ENCODE measurements at places on chromosomes 1 and 21.

GRCh38 chr1:160125746-160126145, 10.2 kb downstream of the ATP1A2 start:
- DNase-seq: no peak

DNA sequence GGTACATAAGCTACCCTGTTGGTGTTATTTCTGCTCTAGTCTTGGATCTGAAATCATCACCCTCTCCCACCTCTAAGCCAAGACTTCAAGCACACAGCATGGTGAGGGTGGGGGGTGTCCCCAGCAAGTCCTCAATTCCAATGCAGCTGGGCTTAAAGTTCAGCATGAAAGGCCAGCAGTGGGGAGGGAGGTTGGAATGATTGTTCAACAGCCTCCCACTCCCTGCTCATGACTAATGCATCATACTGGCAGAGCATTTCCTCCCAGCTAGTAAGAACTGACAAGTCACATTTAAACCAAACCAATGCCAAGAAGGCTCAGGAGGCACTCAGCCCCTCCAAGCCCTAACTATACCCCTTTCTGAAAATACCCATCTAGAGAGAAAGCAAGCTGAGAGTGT, 50.1 kb downstream of the TIAM1 start:
- DNase-seq: peak; percentile 49

DNA sequence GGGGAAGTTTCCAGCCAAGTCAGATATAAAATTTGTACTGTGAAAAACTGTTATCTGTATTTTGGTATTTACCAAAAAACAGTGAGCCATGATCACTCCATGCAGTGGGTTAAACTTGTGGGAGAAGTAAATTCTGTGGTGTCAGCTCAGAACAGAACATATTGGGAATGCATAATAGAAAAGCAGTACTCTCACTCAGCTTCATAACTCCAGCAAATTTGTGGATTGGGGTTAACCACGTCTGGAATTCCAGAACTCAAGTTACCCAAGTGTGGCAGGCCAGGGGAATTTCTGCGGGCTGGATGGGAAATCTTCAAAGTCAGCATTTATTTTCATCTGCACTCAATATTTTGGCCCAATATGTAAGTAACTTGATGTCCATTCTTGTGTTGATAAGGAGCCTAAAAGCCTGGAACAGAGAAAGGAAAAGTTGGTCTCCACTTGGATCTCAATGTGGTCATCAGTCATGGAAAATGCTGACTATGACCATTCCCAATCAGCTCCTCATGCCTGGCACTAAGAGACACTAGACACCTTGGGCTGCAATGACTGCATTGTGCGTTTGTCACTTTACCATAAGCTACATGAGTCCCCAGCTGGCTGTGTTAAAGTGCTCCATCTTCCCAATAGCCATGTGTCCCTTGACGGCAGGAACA, 39.1 kb upstream of the ENAH start:
- DNase-seq: no peak

DNA sequence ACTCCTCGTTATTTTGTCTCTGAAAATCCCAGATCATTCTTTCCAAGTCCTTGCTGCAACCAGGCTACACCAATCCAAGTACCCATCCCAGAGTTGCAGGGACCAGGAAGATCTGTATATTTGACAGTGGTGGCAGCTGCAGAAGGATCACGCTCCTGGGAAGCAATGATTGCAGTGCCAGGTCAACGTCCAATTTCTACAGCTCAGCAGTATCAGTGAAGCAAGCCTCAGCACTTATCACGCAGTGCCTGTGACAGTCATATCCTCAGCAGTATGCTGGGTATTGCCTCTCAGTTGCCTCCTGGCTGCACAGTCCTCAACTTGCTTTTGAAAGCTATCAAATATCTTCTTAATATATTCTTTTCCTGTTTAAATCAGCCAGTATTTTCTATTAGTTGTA, 66.7 kb downstream of the BARHL2 start:
- no peak for DNase-seq

DNA sequence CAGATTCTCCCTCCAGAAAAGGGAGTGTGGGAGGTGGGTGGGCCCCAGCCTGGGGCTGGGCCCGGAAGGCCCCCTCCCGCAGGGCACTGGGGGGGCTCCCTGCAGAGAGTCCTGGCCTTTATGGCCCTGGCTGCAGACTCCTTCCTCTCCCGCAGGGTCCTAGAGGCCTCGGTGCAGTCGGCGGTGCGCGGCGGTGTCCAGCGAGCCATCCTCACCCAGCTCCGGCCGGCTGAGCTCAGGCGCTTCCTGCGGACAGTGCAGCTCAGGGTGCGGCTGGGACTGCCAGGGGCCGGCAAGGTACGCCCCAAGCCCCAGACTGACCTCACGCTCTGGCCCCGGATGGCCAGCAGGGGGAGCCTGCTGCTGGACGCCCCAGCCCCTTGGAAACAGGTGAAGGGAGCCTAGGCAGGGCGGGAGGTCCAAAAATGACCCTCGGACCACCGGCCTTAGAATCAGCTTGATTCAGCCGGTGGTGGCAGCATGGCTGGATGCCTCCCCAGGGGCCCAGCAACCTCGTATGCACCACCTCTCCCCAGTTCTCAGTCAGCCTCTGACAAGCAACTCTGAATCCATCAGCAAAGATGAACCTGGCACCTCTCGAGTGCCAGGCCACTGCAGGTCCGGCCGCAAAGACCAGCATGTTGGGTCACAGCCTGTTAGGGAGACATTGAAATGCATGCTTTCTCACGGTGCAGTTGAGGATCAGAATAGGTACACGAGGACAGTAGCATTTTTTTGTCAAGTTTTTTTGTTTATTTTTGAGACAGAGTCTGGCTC, 20.6 kb downstream of the MTHFR start:
- DNase-seq: peak; percentile 14

DNA sequence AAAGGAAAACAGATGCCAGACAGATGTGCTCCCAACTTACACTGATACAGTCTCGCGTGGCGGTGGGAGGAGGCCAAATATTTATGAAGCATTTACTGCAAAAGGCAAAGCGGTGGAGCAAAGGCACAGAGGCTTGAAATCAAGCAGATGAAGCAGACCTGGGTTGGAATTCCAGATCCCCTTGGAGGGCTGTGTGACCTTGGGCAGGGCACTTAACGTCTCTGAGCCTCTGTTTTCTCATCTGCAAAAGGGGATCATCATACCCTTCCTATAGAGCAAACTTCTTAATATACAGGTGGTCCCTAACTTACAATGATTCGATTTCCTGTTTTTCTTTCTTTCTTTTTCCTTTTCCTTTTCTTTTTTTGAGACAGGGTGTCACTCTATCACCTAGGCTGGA, 54.1 kb downstream of the IGSF21 start:
- no peak for DNase-seq

DNA sequence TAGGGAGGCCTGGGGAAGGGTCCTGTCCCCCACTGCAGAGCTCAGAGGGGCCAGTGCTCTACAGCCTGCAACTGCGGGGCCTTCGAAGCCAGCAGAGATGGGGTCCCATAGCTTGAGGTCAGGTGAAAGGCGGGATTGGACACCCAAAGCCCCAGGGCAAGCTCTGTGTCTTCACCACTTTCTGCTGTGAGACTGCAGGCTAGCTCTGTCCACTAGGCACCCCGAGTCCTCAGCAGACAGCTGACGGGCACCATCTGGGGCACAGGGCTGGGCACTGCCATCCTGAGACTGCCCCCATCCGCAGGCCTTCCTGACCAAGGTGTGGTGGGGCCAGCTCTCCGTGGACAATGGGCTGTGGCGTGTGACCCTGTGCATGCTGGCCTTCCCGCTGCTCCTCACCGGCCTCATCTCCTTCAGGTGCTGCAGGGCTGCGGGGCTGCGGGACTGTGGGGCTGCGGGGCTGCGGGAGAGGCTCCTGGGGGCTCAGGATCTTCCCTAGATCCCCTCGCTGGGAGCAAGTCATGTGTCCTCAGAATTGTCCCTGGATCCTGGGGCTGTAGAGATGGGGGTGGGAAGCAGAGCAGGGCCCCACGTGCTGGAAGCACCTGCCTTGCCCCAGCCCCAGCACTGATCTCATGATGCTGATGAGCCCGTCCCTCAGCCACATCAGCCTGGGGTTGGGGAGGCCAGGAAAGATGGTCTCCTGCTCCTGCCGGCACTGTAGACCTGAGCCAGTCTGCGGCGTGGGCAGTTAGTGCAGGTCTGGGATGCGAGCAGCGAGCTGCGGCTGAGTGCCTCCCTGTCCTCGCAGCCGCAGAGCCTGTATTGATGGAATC, 46.8 kb downstream of the TRPM2 start:
- no peak for DNase-seq

DNA sequence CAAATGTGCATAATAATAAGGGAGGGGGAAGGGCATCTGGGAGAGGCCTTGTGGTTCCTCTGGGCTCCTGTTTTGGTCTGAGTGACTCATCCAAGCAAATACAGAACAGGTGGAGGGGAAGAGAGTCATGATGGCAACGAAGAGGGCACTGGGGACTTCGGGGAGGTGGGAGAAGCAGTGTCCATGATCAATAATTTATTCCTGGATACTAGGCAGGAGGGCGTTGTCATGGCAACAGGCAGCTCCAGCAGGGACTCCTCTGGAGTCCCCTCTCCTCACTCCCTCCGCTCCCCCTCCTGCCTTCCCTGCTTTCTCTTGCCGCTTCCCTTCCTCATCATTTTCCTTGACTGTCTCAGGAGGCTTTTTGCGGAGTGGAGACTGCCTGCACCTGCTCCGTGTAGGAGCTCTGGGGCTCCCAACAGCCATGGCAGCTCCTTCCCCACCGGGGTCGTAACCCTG, 12.3 kb upstream of the NFASC start:
- no peak for DNase-seq

DNA sequence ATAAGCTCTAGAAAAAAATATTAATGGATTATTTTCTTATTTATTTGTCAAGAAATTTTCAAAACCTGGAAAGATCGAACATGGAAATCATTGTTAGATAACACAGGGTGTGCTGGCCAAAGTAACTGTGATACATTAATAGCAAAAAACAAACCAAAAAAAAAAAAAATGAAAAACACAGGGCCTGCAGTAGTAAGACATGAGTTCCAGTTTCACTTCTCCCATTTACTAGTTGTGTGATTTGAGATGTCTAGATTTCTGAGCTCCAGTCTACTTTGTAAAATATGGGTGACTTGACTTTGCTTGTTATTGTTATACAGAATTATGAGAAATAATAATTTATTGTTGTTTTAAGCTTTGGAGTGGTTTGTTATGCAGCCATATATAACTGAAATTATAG, 13.6 kb downstream of the FAM177B start:
- DNase-seq: no peak

GRCh38 chr1:84870591-84870990, 22.4 kb downstream of the LPAR3 start:
- DNase-seq: no peak

DNA sequence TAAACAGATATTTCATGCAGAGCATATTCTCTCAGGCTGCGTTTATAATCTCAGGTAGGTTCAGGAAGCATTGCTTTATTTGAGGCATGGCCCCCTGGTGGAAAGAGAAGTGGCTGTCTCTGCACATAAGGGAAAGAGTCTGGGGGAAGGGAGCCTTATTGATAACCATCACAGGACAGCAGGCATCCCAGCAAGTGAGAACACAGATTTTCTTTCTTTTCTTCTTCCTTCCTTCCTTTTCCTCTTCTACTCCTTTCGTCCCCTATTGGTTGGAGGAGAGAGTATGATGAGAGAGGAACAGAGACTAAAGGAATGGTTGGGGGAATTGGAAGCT, 21.9 kb downstream of the TSNAX start:
- no peak for DNase-seq

- DNase-seq: no peak
Observed at GRCh38 chr1:196207612-196208217, 400.5 kb downstream of the KCNT2 start.

- no peak for DNase-seq
Observed at GRCh38 chr1:7760245-7760644, 10.9 kb upstream of the VAMP3 start.

DNA sequence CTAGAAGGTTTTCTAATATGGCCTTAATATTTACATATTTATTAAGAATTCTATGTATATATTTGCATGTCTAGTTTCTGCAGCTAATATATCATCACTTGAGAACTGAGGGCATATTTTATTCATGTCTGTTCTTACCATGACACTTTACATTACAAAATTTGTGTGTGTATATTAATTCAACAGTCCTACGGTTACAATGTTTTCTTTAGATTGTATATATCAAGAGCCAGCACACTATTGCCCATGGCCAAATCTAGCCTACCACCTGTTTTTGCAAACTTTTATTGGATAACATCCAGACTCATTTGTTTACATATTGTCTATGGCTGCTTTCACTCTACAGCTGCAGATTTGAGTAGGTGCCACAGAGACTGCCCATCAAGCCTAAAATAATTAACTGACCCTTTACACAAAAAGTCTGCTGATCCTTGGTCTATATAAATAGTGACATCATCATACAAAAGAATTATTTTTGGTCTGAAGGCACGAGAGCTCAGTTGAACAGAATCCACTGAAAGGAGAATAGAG, 577.4 kb upstream of the PBX1 start:
- DNase-seq: no peak

GRCh38 chr1:201080135-201080534, 32.1 kb downstream of the CACNA1S start:
- no peak for DNase-seq

DNA sequence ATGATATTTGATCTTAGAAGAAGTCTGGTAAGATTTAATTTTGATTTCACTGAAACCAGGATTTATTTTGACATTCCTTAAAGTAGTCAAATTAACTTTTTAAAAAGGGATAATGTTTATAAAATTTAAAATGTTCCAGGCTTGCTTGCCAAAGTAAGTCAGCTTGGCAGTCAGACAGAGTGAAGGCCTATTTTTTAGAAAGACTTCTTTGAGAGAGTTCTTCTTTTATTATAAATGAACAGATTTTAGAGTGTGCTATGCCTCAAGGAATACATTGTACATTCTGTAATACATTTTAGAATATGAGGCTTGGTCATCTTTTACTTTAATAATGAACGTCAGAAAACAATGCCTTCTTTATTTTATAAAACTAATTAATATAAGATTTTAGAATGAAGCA, 138.7 kb downstream of the DISP1 start:
- DNase-seq: no peak

DNA sequence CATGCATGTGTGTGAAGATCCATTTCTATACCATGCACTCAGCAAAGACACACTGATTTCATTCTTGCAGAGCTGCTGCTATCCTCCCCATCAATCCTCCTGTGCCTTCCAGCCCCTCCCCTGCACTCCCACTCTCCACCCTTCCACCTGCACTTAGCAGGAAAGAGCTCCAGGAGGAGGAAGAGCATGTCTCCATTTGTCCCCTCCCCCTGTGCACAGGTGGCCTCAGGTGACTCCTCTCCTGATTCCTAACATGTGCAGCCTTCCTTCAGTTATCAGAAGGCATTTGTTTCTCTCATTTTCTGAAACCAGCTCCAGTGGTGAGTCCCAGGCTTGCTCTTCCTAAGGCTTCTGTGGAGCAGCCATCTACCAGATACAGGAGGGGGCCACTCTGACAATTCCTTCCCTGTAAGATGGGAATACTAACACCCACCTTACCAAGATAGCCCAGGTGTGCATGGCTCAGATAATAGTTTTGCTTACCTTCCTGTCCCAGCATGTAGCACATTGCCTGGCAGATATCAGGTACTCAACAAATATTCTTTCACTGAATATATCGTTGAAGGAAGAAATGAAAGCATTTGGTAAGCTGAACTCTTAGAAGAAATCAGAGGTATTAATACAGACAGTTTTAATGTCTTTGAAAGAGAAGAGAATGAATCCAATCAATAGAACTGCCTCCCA, 21.9 kb upstream of the FAM3B start:
- DNase-seq: no peak

Measured in stimulated activated CD4-positive, alpha-beta T cell treated with anti-CD3 and anti-CD28 coated beads, Interleukin-4, amount 100 ng/mL, for 4 hours (primary cell).